Renal cortical epithelial cell (primary cell): ENCODE measurements at places on chromosomes 7 and 10. TPM values are rescaled to one million over a fixed set of nuclear protein-coding genes. Genes with fewer than 3 reads are reported as not detected.

GRCh38 chr7:69318794-69319193 lies 279.5 kb upstream of the AUTS2 start:
- no peak for DNase-seq

DNA sequence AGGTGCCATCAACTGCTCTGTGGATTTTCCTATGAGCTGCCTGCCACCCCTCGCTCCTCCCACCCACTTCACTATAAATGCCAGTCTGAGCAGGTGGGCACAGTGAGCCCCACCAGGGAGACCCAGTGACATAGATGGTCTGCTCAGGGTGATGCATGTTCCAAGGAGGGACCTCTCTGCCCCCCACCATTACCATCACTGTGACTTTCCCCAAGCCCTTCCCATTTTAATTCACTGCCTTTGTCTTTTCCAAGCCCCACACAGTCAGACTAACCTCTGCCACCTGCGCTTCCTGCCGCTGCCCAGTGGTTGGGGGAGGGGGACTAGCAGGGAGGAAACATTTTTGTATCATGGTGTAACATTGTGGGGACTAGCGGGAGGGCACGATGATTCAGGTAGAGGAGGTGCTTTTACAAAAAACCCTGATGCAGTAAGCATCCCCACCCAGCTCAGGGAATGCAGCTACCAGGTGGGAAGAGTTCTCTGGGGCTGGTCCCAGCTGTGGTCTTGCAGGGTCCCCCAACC lies 24.6 kb downstream of the PRSS2 start:
- no peak for DNase-seq

GRCh38 chr7:44087911-44088838 lies 5.8 kb upstream of the POLM start:
- DNase-seq = peak; percentile 63

DNA sequence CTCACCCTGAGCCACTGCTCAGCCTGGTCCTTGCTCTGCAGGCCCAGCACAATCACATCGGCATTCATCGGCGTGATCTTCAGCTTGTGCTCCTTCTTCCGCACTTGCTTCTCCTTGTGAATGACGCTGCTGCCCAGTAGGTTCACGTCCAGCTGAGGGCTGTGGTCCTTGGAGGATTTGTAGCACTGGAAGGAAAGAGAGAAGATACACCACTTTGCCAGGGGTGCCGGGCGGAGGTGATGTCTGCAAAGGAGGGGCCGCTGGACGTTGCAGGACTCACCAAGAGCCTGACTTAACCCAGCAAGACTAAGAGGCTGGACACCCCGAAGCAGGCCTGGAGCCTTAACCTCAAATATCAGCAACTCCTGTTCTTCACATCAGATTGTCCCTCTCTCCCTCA lies 74.8 kb downstream of the VWA2 start:
- DNase-seq = no peak

- DNase-seq = no peak
Measured at GRCh38 chr10:36683421-36683820, 442.0 kb upstream of the ANKRD30A start.

DNA sequence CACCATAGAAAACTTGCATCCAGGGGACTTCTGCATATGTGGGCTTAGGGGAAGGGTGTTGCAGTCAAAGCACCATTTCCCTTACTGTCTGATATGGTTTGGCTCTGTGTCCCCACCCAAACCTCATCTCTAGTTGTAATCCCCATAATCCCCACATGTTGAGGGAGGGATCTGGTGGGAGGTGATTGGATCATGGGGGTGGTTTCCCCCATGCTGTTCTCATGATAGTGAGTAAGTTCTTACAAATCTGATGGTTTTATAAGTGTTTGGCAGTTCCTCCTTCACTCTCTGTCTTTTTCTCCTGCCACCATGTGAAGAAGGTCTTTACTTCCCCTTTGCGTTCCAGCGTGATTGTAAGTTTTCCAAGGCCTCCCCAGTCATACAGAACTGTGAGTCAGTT lies 177.4 kb downstream of the ADK start:
- no peak for DNase-seq

GRCh38 chr7:8514781-8515519 lies 81.5 kb downstream of the NXPH1 start:
- no peak for DNase-seq

- DNase-seq = no peak
Measured at GRCh38 chr10:30227481-30227880, 121.6 kb downstream of the MTPAP start.

DNA sequence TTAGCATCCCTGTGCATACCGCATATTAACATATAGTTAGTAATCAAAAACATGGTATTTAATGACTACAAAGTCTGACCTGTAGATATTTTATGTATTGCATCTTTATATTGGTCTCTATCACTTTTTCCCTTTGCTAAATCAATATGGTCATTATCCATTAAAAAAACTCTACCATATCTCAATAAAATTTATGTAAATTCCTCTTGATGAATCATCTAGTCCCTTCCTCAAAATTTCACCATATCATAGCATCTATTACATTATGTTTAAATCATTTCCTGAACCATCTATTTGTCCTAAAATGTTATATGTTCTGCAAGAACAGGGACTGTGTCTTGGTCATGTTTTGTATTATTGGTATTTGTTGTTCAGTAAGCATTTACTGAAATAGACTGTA lies 7.7 kb upstream of the ING3 start:
- DNase-seq = no peak

GRCh38 chr10:61125560-61126170 lies 181.7 kb upstream of the RHOBTB1 start:
- no peak for DNase-seq

GRCh38 chr7:48419401-48419800 lies 248.1 kb downstream of the ABCA13 start:
- DNase-seq = no peak

GRCh38 chr7:98236355-98237185 lies 15.5 kb downstream of the TECPR1 start:
- DNase-seq = no peak

- no peak for DNase-seq
Measured at GRCh38 chr7:41472427-41473125, 230.3 kb downstream of the INHBA start.

GRCh38 chr10:60086421-60086820 lies 180.1 kb upstream of the CCDC6 start:
- DNase-seq = no peak

- peak; percentile 81 for DNase-seq
Measured at GRCh38 chr10:66837335-66837734, 88.5 kb upstream of the LRRTM3 start.

DNA sequence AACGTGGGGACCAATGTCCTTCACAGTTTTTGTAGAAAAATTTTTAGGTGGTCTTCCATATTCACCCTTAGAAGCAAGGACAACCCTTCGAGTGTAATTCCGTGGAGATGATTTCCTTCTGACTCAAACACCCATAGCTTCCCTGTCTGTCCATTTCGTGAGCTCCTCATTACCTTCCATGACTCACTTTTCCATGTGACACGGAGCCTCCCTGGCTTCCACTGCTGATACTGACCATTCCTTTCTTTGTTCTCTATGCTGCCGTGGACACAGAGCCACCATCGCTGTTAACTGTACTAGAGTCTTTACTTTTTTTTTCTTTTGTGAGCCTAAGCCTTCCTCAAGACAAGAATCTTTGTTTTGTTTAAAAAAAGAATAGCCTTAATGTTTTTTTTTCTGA lies 12.5 kb upstream of the ARMS2 start:
- peak; percentile 80 for DNase-seq

DNA sequence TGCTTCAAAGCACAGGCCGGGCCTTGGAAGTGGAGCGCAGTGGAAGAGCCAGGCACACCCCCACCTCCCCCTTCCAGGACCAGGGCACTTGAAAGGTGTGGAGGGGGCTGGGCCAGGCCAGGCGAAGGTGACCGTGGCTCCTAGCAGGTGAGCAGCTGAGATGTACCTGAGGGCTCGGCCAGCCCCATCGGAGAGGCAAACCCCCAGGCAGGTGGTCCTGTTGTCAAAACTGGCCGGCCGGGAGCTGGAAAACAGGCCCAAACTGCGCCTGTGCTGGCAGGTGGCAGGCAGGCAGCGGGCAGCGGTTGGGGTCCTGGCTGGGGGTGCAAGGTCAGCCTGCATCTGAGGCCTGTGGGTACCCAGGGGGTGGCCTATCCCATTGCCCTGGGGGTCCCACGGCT lies 96.4 kb upstream of the DNAAF5 start:
- DNase-seq = no peak

- no peak for DNase-seq
Measured at GRCh38 chr10:126205486-126206205, 182.6 kb downstream of the ADAM12 start.

- DNase-seq = no peak
Measured at GRCh38 chr7:37757563-37757962, 74.0 kb downstream of the GPR141 start.

DNA sequence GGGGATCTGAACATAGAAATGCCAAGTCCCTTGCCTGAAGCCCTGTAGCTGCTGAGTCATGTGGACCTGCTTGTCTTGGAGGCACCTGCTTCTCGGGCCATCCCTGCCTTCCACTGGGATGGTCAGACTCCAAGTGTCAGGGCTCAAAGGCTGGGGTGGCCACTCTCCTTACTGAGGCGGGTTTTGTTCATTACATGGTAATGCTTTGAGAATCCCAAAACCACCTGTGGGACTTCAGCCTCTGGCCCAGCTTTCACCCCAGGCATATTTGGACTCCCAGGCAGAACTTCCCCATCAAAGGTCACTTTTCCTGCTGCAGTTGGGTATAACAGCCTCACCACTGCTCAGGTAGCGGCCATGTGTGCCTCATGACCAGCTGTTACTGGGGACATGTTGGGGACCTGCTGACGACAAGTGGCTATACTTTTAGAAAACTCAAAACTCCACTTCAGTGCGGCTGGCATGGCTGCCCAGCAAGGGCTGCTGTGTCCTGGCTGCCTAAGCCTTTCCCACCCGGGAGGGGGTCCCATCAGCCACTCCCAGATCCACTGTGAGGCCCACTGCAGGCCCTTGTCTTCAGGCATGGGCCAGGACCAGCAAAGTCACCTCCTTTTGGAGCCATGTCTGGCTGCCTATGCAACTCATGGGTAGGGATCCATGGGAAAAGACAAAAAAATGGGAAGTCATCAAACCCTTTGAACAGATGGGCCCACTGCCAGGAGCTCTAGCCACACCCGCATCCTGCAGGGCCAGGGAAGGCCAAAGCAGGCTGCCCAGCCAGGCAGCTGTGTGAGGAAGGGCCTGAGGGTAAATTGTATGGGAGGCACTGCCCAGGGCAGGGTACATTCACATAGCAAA lies 96.7 kb downstream of the ARHGAP22 start:
- DNase-seq = no peak

GRCh38 chr7:78607099-78607498 lies 808.5 kb downstream of the PHTF2 start:
- peak; percentile 26 for DNase-seq

GRCh38 chr7:46115410-46115809 lies 194.3 kb upstream of the IGFBP3 start:
- DNase-seq = no peak

DNA sequence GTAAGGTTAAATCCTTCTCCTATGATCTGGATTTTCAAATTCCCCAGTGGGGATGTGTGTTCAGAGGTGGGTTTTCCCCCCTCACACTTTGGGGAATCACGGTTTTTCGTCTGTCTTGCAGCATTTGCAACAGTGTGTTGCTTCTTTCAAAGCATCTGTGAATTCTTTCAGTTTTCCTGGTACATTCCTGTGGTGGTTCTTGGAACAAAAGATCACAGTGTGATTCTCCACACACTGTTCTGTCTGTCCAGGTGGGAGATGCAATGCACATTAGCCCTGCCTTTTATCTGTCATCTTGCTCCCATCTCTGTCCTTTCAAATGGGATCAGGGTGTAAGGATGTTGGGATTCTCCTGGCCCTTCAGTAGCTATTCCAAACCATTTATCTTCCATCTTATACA lies 11.8 kb downstream of the AGK start:
- no peak for DNase-seq

- no peak for DNase-seq
Measured at GRCh38 chr10:126455766-126456405, 67.6 kb upstream of the ADAM12 start.

- DNase-seq = peak; percentile 23
Measured at GRCh38 chr10:119421891-119422681, 120.4 kb downstream of the RGS10 start.

DNA sequence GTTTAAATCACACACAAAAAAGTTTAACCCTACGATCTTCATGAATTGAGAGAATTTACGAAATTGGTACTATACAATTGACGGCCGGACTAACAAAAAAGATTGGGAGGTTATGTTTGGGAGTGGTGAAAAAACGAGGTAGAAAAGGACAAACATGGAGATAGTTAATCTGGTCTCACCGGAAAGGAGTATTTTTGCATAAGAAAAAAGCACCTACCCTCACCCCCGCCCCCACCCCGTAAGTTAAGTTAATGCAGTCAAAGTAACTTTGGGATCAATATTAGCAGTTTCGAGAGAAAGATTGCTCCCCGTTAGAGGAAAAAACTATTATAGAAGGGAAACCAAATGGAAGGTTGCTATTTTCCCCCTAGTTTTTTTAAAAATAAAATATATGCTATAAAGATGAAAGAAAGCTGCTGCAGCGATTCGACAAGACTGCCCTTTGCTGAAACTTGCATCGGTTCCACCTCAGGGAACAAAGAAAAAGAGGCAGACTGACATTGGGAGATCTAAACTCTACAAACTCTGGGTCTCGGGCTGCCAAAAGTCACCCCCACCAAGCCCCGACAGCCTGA lies 3.5 kb downstream of the SP8 start:
- no peak for DNase-seq

GRCh38 chr10:114772496-114773196 lies 48.9 kb upstream of the FHIP2A start:
- DNase-seq = no peak

CTAGE4 gene
- total RNA-seq = 7.3 and 17.4 TPM in 2 replicates

ANKRD61 gene
- total RNA-seq = 0.15 TPM in 1 of 2 replicates, not detected in the other

CNPY1 gene
- total RNA-seq = not detected in 2 replicates

ICA1 gene
- 13.7 and 26.6 TPM in 2 replicates for total RNA-seq

GRM3 gene
- not detected in 2 replicates for total RNA-seq

GIMAP2 gene
- 0.85 and 1.2 TPM in 2 replicates for total RNA-seq

FAM131B gene
- total RNA-seq = 1.0 and 4.2 TPM in 2 replicates

ABCB4 gene
- 2.9 and 9.7 TPM in 2 replicates for total RNA-seq

SLC29A4 gene
- total RNA-seq = 2.6 and 39.0 TPM in 2 replicates

TMEM229A gene
- not detected in 2 replicates for total RNA-seq

GTF2IRD1 gene
- total RNA-seq = 27.3 and 52.2 TPM in 2 replicates

CC2D2B gene
- 0.30 and 0.69 TPM in 2 replicates for total RNA-seq

GJC3 gene
- total RNA-seq = not detected in 2 replicates

TMEM176B gene
- 0.75 and 1.0 TPM in 2 replicates for total RNA-seq
